ENCODE measurements at places on chromosomes 2 and 18. TPM values are rescaled to one million over a fixed set of nuclear protein-coding genes. Genes with fewer than 3 reads are reported as not detected.

Gene STAT4
- polyA plus RNA-seq: 1.5 TPM

Gene LRRTM4
- 0.13 TPM for polyA plus RNA-seq

DNA sequence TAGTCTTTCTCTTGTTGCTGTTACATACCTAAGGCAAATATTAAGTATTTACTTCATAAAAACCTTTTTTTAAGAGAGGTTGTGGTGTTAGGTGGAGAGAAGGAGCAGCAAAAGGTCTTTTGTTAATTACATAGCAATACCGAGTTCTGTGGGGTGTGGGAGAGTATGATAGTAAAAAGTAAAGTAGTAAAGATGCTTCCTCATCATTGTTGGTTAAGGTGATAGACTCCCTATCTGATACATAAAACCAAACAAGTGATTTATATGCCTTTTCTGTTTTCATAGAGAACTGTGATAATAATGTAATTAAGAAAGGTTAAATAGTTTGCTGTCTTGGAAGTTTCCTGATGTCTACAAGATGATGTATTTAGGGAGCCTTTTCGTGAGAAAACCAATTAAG lies 75.4 kb downstream of the EML4 start:
- DNase-seq: no peak

DNA sequence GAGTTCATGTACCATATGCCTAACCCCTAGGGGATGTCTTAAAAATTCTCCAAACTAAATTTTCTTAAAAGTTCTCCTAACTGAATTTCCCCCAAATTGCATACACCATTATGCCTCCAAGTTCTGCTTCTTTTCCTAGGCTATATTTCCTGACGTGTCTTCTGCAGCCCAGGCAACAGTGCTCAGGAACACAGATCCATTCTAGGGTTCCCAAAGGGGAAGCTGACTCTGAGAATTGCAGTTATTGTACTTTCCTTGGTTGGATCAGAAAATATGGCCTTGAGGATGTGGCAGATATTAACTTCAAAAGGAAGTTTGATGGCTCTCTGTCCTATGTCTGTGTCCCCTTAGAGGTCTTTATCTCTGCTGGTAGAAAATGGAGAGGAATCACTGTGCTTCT lies 124.3 kb downstream of the TMEM17 start:
- no peak for DNase-seq

Gene CFC1
- 10.9 TPM for polyA plus RNA-seq

DNA sequence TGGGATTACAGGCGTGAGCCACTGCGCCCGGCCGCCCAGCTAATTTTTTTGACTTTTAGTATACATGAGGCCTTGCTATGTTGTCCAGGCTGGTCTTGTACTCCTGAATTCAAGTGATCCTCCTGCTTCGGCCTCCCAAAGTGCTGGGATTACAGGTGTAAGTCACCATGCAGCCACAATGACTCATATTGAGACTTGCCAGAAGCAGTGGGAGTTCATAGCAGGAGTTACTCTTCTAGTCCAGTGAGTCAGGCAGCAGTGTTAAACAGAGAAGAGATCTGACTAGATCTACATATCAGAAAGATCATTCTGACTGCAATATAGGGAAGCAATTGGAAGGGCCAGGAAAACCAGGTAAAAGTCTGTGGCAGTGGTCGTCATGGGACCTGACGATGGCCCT lies 1.5 kb upstream of the FLACC1 start:
- no peak for DNase-seq

Gene TUBB8B
- polyA plus RNA-seq: not detected

Gene PTPRM
- 24.4 TPM for polyA plus RNA-seq

DNA sequence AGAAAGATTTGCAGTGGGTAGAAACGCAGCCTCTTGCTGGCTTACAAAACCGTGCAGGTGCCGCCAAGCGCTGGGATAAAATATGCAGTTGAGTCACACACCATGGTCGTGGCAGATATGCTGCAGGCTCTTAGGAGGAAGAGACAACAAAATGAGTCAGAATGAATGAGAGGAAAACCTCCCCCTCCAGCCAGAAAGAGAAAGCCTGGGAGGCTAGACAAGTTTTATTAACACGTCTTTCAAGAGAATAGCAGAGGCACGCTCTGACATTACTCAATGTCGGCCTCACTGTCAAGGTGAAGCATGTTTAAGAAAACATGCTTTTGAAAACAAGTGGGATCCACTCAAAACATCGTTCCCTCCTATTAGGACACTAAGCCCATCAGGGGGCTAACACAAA lies 37.1 kb upstream of the ZCCHC2 start:
- peak; percentile 69 for DNase-seq

GRCh38 chr18:46196627-46197243 lies 92.5 kb downstream of the HAUS1 start:
- no peak for DNase-seq

DNA sequence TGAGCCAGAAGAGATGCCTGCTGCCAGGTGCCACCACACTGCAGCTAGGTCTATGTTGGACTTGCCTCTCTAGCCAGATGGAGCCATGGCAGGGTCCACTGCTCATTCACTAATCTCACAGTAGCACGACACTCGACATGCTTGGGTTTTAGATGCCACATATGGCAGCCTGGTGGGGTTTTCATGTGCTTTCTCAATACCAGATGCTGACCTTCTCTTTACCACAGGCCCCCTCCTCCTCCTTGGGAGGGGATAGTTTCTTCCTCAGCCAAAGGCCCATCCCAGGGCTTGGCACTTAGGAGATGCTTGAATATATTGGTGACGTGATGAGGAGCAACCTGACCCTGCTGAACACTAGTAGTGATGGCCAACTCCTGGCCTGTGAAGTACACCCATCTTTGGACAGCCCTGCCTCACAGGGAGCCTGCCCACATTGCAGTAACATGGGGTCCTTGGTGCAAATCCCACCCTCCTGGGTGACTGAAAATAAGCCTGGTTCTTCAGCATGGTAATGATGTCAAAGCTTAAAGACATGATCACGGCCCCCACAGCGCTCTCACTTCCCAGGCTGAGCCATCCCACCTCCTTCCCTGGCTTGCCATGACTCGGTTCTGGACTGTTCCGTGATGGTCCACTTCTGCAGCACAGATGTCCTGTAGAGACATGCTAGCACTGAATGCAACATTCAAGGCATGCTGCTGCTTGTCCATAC lies 227.5 kb downstream of the SH3RF3 start:
- peak; percentile 18 for DNase-seq

Gene DSG2
- 16.1 TPM for polyA plus RNA-seq

Gene AKAIN1
- not detected for polyA plus RNA-seq

Gene GALNT5
- polyA plus RNA-seq: 1.5 TPM

- DNase-seq: no peak
Measured at GRCh38 chr2:122635686-122636085, 880.2 kb downstream of the TSN start.

DNA sequence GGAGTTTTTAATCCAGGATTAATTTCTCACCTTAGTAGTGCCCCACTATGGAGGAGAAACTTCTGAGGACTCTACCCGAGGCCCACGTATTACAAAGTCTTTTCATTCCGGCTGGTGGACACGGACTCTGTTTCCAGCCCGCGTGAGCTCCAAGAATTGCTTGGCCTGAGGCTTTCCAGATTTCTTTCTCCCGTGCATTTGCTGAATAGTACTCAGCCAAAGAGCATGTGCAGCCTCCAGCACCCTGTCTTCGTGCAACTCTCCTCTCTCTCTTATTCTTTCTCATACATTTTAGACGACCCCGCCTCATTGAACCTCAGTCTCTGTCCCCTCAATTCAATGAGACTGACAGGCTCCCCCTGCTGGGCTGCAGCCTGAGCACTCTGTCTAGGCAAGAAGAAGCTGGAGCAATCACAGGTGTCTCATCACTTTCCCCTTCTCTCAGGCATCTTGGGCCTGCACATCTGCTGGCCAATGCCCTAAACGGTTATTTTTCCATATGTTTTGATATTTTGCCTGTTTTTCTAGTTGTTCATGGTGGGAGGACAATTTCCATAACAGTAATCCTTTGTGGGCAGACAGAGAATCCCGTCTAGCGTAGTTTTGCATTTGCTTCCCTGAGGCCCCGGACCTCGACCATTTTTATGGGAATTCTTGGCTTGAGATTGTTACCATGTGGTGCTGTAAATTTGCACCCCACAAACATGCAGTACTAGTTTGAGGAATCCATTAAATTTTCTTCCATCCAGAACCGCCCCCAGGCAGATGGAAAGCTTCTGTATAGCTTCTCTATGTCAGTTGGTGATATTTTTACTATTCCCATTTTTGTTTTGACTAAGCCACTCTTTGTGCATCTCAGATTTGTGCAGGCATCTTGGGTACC lies 50.1 kb upstream of the LPIN2 start:
- peak; percentile 81 for DNase-seq

- DNase-seq: no peak
Measured at GRCh38 chr18:9086015-9086414, 16.5 kb upstream of the NDUFV2 start.

Gene CHRNA1
- 0.46 TPM for polyA plus RNA-seq

- no peak for DNase-seq
Measured at GRCh38 chr2:118387509-118387908, 299.2 kb downstream of the INSIG2 start.

Gene CPO
- polyA plus RNA-seq: not detected

DNA sequence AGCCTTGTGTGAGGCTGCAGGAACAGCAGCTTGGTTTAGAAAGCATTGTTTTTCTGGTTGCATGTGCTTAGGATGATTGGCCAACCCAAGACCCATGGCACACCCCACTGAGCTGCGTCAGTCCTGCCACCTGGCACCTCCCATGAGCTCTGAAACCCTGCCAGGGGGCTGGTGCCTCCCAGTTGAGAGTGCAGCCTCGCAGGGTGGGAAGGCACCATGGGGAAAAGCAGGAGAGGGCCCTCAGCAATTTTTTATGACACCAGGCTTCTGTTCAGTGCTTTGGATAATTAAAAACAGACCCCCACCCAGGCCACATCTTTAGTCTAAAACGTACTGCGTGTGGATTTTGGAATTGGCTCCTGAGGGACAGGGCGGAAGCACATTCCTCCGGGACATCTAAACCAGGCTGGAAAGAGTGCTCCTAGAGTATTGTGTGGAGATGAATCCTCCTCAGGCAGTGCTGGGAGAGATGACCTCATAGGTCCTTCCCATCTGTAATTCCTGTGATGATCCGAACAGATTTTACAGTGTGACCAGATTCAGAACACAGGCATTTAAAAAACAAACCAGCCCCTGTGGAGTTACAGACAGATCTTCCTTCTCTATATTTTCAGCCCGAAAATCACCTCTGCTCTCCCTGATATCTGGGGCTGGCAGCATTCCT lies 438.3 kb downstream of the ZNF521 start:
- no peak for DNase-seq

GRCh38 chr2:240429872-240430491 lies 5.5 kb upstream of the GPC1 start:
- peak; percentile 19 for DNase-seq

DNA sequence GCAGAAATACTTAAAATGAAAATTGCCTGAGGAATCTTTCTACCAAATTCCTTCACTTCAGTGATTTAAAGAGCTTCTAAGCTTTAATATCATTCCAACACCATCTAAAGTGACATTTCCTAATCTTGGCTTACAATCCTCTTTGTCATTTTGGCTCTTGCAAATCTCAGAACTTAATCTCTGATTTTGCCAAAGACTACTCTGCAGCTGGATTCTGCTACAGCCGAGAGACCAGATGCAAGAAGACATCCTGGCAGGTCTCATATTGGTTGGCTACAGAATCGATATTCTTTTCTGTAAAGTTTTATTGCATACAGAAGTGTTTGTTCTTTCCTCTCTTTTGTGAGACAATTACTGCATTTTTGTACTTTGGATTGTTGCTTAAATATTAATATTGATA lies 716.5 kb upstream of the LRATD1 start:
- DNase-seq: no peak

DNA sequence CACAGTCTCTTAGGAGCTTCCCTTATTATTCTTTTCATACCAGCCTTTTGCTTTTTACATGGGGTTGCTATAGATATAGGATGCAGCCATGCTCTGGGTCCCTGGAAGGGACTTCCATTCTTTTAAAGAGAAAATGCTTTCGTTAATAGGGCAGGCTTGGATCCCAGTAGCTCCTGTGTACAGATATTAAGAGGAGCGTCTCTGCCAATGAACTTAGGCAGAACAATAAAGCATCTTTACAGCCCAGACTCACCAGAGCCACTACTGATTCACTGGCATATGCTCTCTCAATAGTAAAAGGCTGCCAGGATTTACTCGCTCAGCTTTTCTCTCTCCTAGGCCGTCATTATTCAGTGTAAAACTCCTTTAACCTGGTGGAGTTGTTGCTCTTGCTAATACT lies 1385.4 kb upstream of the PIK3C3 start:
- DNase-seq: no peak

DNA sequence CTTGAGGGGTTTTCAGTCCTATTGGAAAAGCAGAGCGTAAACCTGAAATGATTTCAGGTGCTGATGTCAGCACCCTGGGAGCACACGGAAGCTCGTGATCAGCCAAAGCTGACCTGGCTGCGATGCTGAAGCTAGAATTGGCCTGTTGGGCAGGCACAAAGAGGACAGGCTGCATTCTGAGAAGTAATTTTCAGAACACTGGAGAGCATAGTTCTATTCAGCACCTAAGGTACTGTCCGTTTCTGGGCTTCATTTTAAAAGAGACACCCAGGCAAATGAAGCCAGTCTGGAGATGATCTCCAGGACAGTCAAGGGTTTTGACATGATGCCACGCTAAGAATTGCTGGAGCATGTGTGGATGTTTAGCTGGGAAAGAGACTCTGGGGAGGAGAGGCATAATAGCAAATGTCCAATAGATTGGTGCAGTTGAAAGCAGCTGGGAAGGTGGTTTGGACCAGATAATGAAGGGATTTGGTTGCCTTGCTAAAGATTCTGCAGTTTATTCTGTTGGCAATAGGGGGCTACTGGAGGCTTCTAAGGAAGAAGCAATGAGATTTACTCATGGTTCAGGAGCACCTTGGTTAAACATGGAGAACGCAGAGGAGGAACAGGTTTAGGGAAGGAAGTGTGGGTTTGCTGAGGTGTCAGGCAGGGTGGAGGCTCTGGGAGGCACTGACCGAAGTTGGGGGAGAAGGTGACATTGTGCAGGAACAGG lies 86.6 kb downstream of the ACOXL start:
- DNase-seq: no peak

GRCh38 chr18:31386741-31387140 lies 10.2 kb downstream of the DSG4 start:
- DNase-seq: no peak

- no peak for DNase-seq
Measured at GRCh38 chr18:22637787-22638186, 220.1 kb upstream of the CTAGE1 start.

DNA sequence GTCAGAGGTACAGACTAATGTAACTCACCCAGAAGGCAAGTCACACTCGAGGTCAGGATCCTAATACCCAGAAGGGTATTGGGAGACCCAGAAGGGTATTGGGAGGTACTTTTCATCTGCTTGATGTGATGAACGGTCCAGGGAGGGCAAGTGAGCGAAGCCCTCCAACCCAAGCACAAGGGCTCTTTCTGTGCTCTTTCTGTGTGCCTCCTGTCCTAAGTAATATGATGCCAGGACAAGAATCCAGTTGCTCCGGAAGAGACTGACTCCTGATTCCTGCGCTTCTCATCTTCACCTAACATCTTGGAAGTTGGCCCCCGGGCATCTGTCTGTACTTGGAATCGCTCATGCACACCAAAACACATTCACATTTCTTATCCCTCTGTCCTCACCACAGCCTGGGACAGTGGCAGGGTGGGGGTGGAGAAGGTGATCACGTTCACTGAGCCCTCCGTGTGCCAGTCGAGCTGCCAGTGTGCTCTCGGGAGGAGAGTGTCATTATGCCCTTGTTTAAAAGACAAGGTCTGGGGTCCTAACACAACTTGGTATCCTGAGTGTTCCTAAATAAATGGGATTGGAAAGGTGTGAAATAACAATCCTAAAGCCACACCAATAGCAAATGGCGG lies 17.1 kb downstream of the GYPC start:
- no peak for DNase-seq

Gene POTEI
- not detected for polyA plus RNA-seq

Gene NT5C1B
- not detected for polyA plus RNA-seq

- no peak for DNase-seq
Measured at GRCh38 chr2:163405298-163405697, 330.5 kb downstream of the FIGN start.

Gene NAT8
- polyA plus RNA-seq: not detected

Gene DOK1
- 17.4 TPM for polyA plus RNA-seq
